ENCODE measurements at places on chromosomes 7 and 10. TPM values are rescaled to one million over a fixed set of nuclear protein-coding genes. Genes with fewer than 3 reads are reported as not detected.

DNA sequence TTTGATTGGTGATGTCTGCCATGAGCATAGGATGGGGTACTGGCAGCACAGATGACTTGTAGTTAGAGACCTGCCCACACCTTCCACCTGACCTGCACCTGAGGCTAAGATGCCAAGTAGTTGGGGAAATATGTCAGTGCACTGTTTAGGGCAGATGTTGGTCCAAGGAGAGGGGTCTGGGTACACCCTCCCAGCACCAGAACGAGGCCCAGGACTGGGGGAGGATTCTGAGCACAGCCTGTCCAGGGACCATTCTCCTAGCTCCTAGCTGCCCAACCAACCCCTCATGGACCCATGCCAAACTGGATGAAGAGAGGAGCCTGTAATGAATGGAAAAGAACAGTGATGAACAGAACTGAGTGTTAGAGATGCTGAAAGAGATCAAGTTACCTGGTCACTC is 28.0 kb downstream of the FRMPD2 start:
- no peak for DNase-seq

DNA sequence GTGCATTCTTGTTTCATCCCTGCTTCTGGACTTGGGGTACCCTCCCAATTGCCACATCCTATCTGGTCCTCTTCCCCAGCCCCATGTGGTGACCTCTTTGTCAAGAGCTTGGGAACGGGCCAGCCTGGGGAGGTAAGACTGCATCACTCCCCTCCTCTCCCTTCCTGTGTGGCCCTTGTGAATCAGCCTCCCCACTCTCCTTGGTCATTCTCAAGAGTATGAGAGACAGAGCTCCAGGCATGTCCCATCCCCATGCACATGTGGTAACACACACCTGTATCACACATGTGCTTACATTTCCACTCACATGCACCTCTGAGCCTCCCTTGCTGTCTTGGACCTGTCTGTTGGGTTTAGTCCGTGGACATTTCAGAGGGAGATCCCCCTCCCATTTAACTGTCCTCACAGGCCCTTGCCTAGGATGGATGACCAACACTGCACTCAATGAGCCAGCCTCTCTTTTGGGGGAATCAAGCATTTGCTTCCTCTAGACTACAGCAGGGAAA is 2.6 kb downstream of the MRPL43 start:
- no peak for DNase-seq

Gene PNLIPRP1
- not detected for total RNA-seq

Gene SSC4D
- 1.6 TPM for total RNA-seq

Measured in H4 (cell line).